ENCODE measurements at places on chromosomes 4 and X. TPM values are rescaled to one million over a fixed set of nuclear protein-coding genes. Genes with fewer than 3 reads are reported as not detected.

The ASMT gene
- not detected for total RNA-seq

The FAM90A26 gene
- total RNA-seq, result not detected

The CLDN34 gene
- total RNA-seq, result not detected

The CXorf49 gene
- not detected for total RNA-seq
